Activated CD4-positive, CD25-positive, alpha-beta regulatory T cell (primary cell): ENCODE measurements at places on chromosomes 16 and 17.

GRCh38 chr16:12801511-12802042, 2.1 kb downstream of the CPPED1 start:
- DNase-seq: no peak

- no peak for DNase-seq
Observed at GRCh38 chr16:87924811-87925670, 11.3 kb downstream of the CA5A start.

DNA sequence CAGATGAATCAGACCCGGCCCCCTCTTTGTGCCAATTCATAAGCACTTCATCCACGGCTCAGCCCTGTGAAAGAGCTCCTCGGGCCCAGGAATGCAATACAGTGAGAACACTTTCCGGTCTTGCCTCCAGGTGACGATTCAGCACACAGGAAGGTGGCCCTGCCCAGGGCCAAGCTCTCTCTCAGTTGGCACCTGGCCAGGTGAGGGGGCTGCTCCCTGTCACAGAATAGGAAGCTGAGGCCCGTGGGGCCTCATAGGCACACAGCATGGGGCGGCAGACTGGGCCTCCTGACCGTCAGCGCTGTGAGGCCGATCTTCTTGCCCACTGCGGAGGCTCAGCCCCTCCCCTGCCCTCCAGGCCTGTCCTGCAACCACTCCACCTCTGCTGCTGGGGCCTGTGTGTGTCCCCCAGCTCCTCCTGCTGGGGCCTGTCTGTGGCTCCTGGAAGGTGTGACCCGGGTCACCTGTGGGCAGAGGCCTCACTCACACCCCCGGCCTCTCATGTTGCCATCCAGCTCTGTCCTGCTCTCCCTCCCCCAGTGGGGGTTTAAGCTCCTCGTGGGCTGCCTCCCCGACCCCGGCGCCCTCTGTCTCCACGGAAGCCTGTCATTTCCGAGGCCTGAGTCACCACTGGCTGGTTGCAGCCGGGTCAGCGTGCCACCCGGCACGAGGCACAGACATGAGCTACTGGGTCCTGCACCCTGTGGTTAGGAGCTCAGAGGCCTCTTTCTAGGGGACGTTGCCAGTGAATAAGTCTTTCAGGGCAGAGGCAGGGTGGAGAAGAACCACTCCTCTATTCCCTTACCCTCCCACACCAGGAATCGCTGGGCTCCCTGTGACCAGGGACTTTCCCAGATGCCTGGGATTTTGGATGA, 114.4 kb downstream of the SEC14L1 start:
- DNase-seq: no peak

GRCh38 chr17:76567634-76568432, 17.8 kb downstream of the ST6GALNAC2 start:
- DNase-seq: no peak

GRCh38 chr16:56420613-56421012, 4.7 kb downstream of the AMFR start:
- no peak for DNase-seq

DNA sequence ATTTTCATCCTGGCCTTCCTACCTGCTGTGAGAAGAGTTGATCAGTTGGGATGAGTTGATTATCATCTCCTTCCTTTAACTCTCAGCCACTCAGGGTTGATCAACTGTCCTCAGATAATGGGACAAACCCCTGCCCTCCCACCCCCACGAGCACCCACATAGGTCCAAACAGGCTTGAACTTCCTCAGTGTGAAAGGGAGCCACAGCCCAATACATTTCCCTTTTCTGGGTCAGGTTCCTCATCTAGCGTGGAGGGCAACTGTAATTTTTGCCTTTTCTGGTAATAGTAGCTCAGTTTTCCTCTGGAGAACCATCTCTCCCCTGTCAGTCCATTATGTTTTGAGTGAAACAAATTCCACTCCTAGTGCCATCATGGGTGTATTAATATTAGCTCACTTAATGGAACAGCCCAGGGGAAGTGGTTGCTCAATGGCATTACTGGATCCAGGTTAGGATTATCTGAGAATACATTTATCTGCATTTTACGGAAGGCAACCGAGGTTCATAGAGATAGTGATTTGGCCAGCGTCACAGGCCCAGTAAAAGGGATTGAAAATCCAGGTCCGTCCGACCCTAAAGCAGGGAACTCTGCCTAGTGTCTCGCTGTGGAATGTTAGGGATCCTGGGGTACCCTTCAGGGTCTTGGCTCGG, 476 bp upstream of the LPCAT2 start:
- DNase-seq: no peak

DNA sequence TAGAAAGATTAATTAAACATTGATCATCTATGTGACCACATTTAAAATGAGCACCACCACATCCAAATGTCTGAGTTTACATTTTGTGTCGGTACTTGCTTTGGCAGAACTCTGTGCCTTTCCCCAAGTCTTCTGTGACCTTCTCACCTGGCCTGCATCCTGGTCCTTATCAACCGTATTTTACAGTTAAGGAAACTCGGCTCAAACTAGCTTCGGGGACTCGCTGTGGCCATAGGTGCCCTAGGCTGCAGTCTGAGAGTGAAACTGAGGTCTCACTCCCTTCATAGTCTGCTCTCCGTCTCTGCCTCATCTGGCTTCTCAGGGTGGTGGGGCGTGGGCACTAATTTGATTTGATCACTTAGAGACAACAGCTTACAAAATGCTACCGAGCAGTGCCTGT, 555.5 kb downstream of the WWOX start:
- DNase-seq: no peak

GRCh38 chr17:64326420-64327054, 63.5 kb upstream of the TEX2 start:
- DNase-seq: no peak

- DNase-seq: no peak
Observed at GRCh38 chr16:77406680-77407079, 28.2 kb downstream of the ADAMTS18 start.

DNA sequence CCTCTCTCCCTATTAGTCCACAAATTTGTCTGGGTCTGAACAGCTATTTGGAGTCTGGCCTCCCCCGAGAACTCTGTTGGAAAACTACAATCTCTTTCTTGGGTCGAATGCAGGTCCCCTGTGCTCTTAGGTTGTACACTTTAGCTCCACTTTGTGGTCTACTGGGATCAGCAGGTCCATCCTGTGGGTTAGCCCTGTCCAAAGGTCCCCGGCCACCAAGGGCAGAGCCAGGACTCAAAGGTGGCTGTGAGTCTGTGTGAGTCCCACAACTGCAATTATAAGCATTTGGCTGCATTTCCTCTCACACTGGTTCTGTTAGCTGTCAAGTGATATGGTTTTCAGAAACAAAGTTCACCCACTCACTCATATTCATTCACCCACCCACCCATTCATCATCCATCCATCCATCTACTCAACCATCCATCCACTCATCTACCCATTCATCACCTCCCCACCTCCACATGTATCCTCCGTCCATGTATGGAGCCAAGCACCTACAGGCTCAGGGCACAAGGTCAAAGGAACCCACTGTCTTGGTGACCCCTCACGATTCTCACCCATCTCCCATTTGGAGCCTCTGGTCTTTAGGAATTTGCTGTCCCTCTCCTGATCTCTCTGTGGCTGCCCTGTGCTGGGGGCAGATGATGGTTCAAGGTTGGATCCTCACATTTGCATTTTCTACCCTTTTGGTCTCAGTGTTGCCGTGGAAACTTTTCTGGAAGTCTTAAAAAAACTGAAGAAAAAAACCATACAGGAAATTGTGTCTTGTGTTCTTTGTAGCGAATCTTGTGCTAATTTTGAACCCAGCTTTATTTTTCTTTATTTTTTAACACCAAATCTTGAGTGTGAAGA, 45.8 kb downstream of the IRF8 start:
- no peak for DNase-seq

DNA sequence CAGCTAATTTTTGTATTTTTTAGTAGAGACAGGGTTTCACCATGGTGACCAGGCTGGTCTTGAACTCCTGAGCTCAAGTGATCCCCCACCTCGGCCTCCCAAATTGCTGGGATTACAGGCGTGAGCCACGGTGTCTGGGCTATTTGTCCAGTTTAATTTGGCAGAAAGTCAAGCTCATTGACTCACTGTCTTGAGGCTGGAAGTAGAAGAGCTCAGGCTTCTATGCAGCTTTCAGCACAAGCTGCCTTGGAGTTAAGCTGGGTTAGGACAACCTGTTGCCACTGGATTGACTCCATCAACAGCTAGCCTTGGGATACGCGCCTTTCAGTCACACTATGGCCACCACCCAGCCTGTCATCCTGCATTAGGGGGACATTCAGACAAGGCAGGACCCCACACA, 76.2 kb upstream of the DNAH17 start:
- no peak for DNase-seq

DNA sequence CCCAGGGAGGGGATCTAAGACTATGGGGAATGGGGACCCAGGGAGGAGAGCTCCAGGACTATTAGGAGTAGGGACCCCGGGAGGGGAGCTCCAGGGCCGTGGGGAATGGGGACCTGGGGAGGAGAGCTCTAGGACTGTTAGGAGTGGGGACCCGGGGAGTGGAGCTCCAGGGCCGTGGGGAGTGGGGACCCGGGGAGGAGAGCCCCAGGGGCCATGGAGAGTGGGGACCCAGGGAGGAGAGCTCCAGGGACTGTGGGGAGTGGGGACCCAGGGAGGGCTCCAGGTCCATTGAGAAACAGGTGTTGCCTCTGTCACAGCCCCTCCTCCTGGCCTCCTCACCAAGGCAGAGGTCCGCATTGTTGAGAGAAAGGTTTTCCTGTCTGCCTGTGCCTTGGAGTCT, 16.0 kb downstream of the MPRIP start:
- no peak for DNase-seq

- no peak for DNase-seq
Observed at GRCh38 chr17:58264407-58265103, 16.2 kb downstream of the MPO start.

- DNase-seq: no peak
Observed at GRCh38 chr16:12600536-12601256, 203.0 kb downstream of the CPPED1 start.

GRCh38 chr17:60293580-60294335, 98.2 kb downstream of the USP32 start:
- no peak for DNase-seq

DNA sequence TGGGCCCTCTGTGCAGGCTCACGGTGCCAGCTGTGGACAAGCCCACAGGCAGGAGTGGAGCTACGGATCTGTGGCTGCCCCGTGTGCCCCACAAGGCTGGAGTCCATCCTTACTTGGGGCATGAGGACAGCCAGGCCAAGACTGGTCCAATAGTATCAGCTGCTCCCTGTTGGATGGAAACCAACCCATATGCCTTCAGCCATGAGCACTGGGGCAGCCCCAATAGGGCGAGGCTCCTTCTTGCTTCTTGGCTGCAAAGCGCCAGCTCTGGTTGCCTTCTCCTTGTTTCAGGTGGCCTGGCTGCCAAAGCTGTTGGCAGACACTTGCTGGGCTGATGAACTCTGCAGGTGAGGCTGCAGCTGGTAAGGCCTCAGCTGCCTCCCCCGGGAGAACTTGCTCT, 188.0 kb downstream of the ENGASE start:
- DNase-seq: no peak

DNA sequence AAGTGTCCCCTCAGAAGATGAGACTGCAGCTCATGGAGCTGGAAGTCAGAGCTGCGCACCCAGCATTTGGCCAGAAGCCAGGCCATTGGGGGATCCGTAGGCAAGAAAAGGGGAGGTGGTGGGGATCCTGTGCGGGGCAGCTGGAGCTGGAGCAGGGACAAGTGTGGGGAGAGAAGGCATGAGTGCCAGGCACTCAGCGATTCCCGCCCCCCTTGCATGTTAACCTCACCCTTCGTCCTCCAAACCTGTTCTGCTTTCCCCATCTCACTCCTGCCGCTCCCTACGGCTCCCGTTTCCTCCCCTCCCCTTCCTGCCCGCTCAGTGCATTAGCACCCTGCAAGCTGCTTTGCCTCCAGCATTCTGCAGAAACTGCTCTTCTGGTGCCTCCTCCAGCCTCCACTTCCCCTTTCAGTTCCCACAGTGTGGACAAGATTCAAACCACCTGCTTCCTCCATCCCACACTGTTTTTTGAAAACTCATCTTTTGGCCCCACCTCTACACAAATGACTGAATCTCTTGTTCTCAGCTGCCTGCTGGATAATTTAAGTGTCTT, 5.6 kb downstream of the ALOX15 start:
- no peak for DNase-seq

GRCh38 chr16:77183137-77183536, 7.9 kb upstream of the MON1B start:
- DNase-seq: no peak

DNA sequence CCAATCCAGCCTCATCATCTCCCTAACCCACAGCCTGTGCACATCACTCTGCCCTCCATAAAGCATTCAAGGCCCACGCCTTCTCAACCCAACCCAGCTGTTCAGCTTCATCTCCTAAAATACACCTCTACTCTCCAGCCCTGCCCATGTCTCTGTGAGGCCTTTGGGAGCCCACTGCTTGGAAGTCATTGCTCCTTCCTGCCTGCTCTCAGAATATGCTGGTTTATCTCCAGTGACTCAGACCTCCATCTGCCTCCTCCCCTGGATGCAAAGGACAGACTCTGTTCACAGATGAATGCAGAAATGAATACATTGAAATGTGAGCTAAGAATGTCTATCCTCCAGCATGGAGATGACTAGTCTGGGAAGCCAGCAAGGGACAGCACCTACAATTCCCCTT, 19.0 kb downstream of the KCNG4 start:
- no peak for DNase-seq
